ENCODE measurements at places on chromosomes 16 and 17.
A peak's percentile ranks its signal among the peaks of the same experiment; 100 is the strongest.

GRCh38 chr17:2395258-2396181 lies 5.3 kb downstream of the MNT start:
- no peak for DNase-seq

DNA sequence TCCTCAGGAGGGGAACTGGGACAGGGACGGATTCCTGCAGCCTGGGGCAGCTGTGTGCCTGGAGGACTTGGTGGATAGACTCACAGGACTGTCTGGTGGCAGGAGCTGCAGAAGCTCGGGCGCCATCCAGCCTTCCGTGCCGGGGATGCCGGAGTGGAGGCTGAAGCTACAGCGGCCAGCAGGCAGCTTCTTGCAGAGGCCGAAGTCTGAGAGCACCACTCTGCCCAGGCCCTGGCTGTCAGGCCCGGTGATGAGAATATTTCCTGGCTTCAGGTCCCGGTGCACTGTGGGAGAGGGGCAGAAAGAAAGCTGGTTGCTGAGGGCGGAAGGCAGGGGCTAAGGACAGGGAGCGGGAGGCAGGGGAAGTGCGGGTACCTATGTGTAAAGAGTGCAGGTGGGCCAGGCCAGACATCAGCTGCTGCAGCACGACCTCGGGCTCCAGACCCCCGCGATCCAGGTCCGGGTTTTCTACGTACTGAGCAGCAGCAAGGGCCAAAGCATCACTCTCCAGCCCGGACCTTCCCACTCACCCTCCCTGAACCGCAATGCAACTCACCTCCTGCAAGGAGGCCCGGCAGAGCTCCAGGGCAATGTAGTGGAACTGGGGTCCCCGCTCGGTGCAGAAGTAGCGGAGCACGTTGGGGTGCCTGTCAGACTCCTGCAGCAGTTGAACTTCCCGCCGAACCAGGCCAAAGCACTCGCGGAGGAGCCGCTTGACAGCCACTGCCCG lies 16.1 kb downstream of the PLK1 start:
- no peak for DNase-seq

- no peak for DNase-seq
Measured at GRCh38 chr16:85225257-85225656, 113.0 kb upstream of the CIBAR2 start.

GRCh38 chr16:6484081-6484480 lies 848.6 kb upstream of the RBFOX1 start:
- no peak for DNase-seq

GRCh38 chr16:75911896-75912295 lies 185.6 kb upstream of the CPHXL start:
- no peak for DNase-seq

DNA sequence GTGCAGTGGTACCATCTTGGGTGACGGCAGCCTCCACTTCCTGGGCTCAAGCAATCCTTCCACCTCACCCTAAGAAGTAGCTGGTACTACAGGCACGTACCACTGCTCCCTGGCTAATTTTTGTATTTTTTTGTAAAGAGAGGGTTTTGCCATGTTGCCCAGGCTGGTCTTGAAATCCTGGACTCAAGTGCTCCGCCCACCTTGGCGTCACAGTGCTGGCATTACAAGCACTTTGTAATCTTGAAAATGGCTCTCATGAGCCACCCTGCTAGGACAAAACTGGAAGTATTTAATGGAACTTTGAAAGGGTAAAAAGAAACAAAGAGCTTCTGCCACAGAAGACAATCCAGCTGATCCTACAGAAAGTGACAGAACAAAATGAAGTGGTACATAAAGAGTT lies 9.2 kb downstream of the SUMO2 start:
- DNase-seq = no peak

DNA sequence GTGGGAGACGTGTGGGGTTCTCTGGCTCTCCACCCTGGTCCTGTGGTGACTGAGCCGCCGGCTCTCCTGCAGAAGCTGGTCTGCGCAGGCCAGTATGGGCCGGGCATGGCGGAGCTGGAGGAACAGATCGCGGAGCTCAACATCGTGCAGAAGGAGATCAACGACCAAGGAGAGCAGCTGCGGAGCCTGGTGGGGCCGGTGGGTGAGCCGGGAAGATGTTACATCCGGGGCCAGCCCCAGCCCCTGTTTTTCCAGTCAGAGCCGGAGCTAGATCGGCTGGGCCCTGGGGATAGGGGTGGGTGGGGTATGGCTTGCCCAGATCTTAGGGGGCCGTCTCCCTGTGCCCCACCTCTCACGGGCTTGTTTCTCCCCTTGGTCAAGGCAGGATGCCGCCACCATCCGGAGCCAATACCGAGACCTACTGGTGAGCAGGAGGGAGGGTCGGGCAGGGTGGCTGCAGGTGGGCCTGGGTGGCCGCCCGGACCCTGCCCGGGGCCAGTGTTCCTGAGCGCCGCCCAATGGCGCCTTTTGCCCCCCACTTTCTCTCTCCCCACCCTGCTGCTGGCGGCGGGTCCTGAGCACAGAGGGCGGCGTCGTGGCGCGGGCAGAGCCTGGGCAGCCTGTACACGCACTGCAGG lies 5.0 kb downstream of the EVPLL start:
- no peak for DNase-seq

- DNase-seq = peak; percentile 80
Measured at GRCh38 chr17:7851438-7852261, 3.2 kb upstream of the TMEM88 start.

DNA sequence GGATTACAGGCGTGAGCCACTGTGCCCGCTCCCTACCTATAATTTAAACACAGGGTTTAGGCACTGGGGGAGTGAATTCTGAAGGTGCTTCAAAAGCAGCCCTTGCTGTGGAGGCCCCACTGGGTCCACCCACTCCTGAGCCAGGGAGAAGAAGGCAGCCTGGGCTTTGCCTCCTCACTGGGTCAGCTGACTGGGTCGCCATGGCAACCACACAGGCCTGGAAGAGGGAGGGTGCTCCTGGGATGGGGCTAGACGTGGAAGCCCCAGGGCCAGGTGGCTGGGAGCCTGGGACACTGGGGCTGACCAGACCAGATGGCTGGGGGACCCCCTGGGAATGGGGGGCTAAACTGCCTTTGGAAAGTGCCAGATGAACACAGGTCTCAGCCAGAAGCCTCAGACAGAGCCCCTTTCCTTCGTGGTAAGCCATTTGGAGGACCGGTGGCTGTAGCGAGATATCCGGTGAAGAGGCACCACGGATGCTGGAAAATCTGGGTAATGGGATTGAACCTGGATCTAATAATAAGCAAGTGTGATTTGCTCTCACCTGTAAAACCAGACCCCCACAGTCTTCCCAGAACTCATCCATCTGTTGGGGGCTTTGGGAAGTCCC lies 32.9 kb downstream of the TRARG1 start:
- DNase-seq = no peak

DNA sequence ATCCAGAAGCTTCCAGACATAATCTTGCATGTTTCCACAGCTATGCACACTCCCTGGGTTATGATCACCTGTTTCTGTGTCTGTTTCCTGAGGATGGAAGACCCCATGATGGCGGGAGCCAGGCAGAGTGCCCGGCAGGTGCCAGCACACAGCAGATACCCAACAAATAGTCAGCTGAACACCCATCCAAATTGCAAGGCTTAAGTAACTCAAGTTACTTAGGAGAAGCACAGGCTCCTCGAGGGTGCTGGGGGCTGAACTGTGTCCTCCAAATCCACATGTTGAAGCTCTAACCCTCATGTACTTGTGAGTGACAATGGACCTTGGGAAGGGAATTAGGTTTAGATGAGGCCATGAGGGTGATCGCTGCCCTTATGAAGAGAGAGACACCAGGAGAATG lies 79.5 kb upstream of the DOC2B start:
- DNase-seq = no peak

- no peak for DNase-seq
Measured at GRCh38 chr16:64751906-64752305, 370.0 kb downstream of the CDH11 start.
